ENCODE measurements at places on chromosomes 7 and 10. TPM values are rescaled to one million over a fixed set of nuclear protein-coding genes. Genes with fewer than 3 reads are reported as not detected.

The PLXDC2 gene
- total RNA-seq = 129 TPM

DNA sequence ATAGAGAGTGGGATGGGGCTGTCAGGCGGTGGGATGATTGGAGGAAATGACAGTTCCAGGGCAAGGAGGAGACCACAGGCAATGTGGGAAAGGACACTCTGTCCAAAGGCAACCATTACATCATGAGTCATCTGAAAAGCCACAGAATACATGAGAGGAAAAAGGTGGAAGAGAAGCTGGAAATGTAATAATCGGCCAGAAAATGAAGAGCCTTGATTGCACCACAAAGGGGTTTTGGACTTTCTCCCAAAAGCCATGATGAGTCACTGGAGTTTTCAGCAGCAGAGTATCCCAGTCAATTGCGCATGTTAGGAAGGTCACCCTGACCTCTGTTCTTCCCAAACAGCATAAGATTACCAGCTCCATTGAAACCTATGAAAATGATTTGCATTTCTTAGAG is 222.0 kb downstream of the LHFPL3 start:
- H3K36me3 ChIP-seq = no peaks in the 10 kb centered on the region
- no peak for DNase-seq
- no peak overlapping the region for H3K27ac ChIP-seq
- H3K4me3 ChIP-seq = no peak overlapping the region
- no peaks in the 10 kb centered on the region for H3K4me1 ChIP-seq

The ADAM8 gene
- total RNA-seq = 20.3 TPM

DNA sequence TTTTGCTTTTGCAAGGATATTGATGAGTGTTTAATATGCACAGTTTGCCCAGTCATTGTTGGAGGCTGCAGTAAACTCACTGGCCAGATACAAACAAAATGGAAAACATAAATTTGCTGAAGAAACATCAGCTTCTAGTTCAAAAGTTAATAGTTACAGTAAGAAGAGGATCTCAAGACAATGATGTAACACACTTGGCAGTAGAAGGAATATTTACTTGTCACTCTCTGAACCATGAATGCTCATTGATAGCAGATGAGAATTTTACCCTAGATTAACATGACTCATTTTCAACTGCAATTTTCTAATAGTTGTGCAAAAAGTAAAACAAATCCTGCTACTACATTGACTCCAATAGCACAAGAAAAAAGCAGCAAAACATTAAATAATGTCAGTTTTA is 47.7 kb downstream of the VWC2 start:
- H3K4me3 ChIP-seq = no peak overlapping the region
- no peaks in the 10 kb centered on the region for H3K4me1 ChIP-seq
- DNase-seq = no peak
- no peak overlapping the region for H3K27ac ChIP-seq
- H3K36me3 ChIP-seq = no peaks in the 10 kb centered on the region

DNA sequence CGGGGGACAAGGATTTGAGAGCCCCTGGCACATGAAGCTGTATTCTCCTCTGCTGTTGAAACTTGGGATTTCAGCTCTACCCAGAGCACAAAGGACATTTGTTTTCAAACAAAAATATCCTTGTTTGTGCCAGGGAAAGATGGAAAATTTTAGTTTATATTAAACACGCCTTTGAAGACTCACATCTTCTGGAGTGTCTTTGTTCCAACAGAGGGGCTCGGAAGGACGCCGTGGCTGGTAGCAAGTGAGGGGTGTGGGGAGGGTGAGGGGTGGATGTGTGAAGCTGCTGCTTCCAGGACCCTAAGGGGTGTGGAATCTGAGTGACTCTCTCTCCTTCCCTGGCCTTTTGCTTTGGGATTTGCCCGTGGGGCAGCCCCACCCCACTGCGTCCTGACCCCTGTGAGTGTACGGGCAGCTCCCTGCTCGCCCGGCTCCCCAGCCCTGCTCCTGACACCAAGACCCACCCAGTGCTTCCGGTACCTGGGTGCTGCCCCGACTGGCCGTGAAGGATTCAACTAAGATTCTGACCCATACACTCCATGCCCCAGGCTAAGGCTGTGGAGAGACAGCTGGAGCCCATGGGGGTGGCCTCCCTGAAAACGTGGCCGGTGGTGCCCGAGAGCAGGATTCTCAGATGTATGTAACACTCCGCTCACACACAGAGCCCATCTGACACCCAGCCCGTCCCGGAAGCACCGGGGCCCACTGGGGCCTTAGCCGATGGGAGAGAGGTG is 59.6 kb downstream of the ZRANB1 start:
- H3K4me3 ChIP-seq = no peak overlapping the region
- peaks cover 24% of the 10 kb centered on the region for H3K4me1 ChIP-seq
- no peaks in the 10 kb centered on the region for H3K27me3 ChIP-seq
- DNase-seq = peak; percentile 49

GRCh38 chr10:61456095-61456789 is 3.1 kb upstream of the TMEM26 start:
- H3K27me3 ChIP-seq = peaks cover 13% of the 10 kb centered on the region
- no peak overlapping the region for H3K27ac ChIP-seq
- peaks cover 28% of the 10 kb centered on the region for H3K4me1 ChIP-seq
- no peak overlapping the region for H3K4me3 ChIP-seq
- H3K36me3 ChIP-seq = no peaks in the 10 kb centered on the region

DNA sequence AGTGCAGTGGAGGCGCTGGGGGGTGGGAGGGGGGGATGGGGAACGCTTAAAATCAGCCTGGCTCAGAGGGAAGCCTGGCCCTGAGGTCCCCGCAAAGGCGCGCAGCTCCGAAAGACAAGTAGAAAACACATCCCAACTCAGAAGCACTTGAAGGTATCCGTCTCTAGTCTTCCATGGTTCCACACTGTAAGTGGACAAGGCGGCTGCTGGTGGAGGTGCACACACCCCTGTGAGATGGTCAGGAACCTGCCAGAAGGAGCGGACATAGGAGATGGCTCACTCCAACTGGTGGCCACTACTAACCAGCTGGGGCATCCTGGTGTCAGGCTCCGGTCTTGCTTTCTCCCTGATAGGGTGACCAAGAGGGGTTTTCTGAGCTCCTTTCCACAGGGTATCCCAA is 41.7 kb downstream of the CTBP2 start:
- H3K4me3 ChIP-seq = no peak overlapping the region
- H3K27ac ChIP-seq = peak overlapping the region; percentile 1
- H3K36me3 ChIP-seq = no peaks in the 10 kb centered on the region
- H3K27me3 ChIP-seq = no peaks in the 10 kb centered on the region
- H3K4me1 ChIP-seq = peaks cover 40% of the 10 kb centered on the region

- peaks cover 51% of the 10 kb centered on the region for H3K36me3 ChIP-seq
- no peak overlapping the region for H3K4me3 ChIP-seq
- H3K4me1 ChIP-seq = no peaks in the 10 kb centered on the region
- H3K27ac ChIP-seq = no peak overlapping the region
- DNase-seq = no peak
Measured at GRCh38 chr10:120883071-120883470, 31.9 kb downstream of the WDR11 start.

DNA sequence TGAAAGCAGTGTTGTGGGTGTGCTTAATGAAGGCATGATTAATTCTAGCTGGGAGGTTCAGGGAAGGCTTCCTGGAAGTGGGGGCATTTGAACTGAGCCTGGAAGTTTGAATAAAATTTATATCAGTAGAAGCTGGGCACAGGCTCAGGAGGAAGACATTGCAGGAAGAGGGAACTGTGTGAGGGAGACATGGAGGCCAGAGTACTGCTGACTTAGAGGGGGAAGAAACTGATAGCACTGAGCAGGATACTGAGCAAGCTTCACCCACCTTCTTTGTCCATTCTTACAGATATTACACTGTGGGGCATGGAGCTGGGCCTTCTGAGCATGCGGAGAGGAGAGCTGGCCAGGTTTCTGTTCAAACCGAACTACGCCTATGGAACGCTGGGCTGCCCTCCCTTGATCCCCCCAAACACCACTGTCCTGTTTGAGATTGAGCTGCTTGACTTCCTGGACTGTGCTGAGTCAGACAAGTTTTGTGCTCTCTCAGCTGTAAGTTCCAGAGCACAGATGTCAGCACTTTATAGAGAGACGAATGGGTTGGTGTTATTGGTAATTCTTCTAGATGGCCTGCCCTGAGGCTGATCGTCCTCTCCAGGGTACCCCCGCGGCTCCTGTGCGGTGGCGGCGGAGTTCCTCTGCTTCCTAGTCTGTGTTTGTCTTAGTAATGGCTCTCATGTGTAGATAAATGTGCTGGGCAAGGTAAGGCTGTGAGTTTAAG is 2.1 kb downstream of the FKBP6 start:
- no peak overlapping the region for H3K27ac ChIP-seq
- no peaks in the 10 kb centered on the region for H3K4me1 ChIP-seq
- no peaks in the 10 kb centered on the region for H3K27me3 ChIP-seq

The FKBP9 gene
- total RNA-seq = 113 TPM

DNA sequence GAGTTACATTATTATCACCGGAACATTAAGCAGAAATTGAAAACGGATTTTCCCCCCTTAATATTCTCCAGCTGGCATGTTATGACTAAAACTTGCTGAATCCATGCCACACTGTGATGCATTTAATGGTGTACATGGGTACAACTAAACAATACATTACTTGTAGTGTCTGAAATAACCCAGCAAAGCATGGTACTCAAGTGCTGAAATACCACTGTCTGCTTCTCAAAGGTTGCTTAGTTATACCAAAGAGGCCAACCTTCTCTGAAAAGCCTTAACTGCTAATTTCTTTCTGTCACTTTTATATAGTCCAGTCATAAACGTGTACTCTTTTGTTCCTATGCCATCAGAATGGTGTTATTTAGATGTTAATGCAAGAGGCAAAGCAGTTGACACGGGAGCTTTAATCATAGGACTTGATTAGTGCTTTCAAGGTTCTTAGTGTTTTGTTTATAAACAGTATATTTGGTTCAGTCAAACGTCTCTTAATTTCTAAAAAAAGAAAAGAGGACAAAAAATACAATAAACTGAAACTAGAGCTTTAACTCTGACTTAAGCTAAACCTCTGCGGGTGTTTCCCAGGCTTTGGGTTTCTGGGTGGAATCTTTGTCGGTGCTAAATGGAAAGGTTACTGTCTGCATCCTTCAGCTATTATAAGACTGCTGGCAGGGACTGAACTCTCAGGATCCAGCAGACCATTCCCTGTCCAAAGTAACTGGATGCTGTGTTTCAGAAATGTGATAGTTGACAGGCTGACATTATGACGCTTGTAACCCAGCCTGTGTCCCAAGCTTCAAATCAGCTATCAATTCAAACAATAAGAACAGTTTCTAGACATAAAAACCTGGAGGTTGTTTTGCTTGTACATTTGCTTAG is 202.6 kb downstream of the PPP1R3A start:
- no peaks in the 10 kb centered on the region for H3K36me3 ChIP-seq
- H3K27ac ChIP-seq = no peak overlapping the region
- no peaks in the 10 kb centered on the region for H3K4me1 ChIP-seq
- DNase-seq = no peak
- H3K4me3 ChIP-seq = no peak overlapping the region

DNA sequence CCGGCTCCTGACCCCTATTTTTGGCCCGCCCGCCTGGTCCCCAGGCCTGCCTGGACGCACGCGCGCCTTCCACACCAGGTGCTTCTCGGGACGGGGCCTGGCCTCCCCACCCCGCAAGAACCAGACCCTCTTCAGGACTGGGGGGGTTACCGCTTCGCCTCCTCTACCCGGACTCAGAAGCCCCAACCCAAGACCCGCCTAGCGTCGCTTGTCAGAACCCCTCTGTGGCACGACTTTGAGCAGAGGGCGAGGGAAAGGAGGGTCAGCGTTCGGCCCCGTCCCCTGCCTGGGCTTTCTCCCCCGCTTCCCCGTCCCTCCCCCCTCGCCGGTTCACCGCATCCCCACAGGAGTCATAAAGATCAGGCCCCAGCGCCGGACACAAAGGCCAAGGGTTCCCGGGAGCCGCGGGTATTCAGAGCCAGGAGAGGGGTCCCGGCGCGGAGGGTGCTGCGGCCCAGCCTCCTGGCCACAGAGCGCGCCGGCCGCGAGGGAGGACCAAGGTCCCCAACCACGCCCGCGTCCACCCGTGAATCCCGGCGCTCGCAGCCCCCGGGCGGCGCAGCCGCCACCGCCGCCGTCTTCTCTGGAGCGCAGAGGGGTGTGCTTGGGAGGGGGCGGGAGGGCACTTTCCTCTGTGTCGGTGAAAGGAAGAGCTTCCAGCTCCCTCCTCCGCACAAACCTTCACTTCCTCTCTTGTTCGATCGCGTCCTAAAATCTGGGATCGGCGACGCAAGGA is 351.9 kb downstream of the DNAJB6 start:
- peaks cover 10% of the 10 kb centered on the region for H3K4me1 ChIP-seq
- no peaks in the 10 kb centered on the region for H3K36me3 ChIP-seq
- no peak overlapping the region for H3K4me3 ChIP-seq

- H3K4me1 ChIP-seq = no peaks in the 10 kb centered on the region
- no peak overlapping the region for H3K4me3 ChIP-seq
- no peak for DNase-seq
- H3K27ac ChIP-seq = no peak overlapping the region
- no peaks in the 10 kb centered on the region for H3K36me3 ChIP-seq
- H3K27me3 ChIP-seq = no peaks in the 10 kb centered on the region
Measured at GRCh38 chr10:111439034-111439842, 362.4 kb downstream of the ADRA2A start.

- peaks cover 91% of the 10 kb centered on the region for H3K4me1 ChIP-seq
- H3K36me3 ChIP-seq = no peaks in the 10 kb centered on the region
- DNase-seq = peak; percentile 66
- H3K27me3 ChIP-seq = no peaks in the 10 kb centered on the region
- peak overlapping the region; percentile 78 for H3K27ac ChIP-seq
Measured at GRCh38 chr7:44634839-44635591, 28.6 kb downstream of the OGDH start.

DNA sequence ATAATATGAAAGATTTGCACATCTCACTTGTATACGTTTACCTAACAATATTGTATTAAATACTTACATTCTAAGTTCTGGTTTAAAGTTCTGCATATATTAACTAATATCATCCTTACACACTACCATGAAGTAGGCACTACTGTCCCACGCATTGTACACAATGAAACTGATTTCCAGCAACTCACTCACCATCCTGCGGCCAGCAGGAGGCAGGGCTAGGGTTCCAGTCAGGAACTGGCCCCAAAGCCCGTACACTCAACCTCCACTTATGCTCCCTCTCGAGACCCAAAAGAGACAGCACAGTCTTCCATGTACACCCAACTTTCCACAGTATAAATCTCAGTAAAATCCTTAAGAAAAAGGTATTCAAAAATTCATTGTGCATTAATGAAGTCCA is 41.4 kb downstream of the GRID1 start:
- H3K4me1 ChIP-seq = no peaks in the 10 kb centered on the region
- H3K36me3 ChIP-seq = no peaks in the 10 kb centered on the region
- no peaks in the 10 kb centered on the region for H3K27me3 ChIP-seq

The BZW2 gene
- 28.0 TPM for total RNA-seq

Data from upper lobe of right lung (tissue), 1 donor.